ENCODE measurements at places on chromosomes 13 and 19.

DNA sequence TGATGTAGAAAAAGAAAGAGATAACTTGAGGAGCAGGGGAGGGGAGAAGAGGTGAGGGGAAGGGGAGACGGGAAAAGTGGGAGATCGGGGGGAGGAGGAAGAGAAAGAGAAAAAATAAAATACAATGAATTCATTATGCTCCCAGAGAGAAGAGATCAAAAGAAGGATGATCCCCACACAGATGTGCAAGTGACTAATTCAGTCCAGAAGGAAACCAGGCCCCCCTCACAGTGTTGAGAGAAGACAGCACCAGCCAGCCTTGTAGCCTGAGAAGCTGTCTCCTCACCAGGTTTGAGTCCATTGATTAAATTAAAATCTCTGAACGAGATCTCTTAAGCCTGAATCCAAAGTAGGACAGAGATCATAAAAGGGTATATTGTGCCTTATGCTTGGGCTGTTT, 333.7 kb upstream of the NBEA start:
- no peak for DNase-seq

GRCh38 chr19:46159418-46160232, 11.6 kb downstream of the IGFL2 start:
- DNase-seq: no peak

GRCh38 chr19:44585371-44586133, 27.8 kb upstream of the IGSF23 start:
- DNase-seq: peak; percentile 45

GRCh38 chr13:109213714-109214113, 572.7 kb downstream of the IRS2 start:
- peak; percentile 26 for DNase-seq

DNA sequence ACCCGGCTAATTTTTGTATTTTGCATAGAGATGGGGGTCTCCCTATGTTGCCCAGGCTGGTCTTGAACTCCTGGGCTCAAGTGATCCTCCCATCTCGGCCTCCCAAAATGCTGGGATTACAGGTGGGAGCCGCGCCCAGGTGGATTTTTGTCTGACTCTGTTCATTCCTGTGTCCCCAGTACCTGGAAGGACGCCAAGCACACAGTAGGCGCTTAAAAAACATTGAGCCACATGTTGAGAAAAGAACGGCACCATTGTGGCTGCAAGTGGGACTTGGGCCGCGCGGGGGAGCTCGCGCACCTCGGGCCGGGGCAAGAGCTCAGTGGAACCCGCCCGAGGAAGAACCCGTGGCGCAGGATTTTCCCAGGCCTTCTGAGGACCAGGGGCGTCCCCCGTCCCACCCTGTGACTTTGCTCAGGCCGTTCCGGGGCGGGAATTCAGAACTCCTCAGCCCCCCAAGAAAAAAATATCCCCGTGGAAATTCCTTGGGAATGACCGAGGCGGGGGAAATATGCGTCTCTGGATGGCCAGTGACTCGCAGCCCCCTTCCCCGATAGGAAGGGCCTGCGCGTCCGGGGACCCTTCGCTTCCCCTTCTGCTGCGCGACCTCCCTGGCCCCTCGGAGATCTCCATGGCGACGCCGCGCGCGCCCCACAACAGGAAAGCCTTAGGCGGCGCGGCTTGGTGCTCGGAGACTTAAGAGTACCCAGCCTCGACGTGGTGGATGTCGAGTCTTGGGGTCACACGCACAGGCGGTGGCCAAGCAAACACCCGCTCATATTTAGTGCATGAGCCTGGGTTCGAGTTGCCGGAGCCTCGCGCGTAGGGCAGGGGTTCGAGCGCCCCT, 1.4 kb upstream of the ICAM1 start:
- DNase-seq: peak; percentile 68

DNA sequence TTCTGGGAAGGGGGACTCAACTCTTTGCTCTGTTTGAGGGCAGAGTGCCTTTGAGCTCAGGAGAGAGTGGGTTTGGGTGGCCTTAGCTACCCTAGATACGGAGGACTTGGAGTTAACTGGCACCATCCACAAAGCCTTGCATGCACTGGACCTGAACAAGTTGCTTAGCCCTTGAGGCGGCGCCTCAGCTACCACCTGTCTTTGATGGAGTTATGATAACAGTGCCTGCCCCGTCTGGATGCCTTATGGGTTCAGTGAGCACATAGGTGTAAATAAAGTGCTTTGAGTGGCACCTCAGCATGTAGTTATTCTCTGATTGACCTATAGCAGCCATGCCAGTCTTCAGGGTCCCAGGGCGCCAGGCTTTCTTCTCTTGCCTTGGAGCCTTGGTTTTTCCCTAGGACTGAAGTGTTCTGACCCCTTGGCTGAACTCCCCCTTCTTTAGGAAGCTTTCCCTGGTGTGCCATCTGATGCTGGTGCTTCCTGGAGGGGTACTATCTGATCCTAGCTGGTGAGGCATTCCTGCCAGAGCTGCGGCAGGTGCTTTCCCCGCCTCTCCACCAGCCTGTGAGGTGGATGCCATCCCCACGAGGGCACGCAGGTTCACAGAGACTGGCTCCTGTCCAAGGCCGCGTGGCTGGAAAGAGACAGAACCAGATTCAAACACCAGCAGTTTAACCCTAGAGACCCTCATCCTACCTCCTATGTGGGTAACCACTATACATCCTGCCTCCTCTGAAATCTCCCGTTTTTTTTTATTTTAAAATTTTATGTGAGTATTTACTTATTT, 5.8 kb downstream of the BCKDHA start:
- DNase-seq: no peak

Data from NCI-H226 (cell line).